ENCODE measurements at places on chromosomes 2 and 18.
A peak's percentile ranks its signal among the peaks of the same experiment; 100 is the strongest.

DNA sequence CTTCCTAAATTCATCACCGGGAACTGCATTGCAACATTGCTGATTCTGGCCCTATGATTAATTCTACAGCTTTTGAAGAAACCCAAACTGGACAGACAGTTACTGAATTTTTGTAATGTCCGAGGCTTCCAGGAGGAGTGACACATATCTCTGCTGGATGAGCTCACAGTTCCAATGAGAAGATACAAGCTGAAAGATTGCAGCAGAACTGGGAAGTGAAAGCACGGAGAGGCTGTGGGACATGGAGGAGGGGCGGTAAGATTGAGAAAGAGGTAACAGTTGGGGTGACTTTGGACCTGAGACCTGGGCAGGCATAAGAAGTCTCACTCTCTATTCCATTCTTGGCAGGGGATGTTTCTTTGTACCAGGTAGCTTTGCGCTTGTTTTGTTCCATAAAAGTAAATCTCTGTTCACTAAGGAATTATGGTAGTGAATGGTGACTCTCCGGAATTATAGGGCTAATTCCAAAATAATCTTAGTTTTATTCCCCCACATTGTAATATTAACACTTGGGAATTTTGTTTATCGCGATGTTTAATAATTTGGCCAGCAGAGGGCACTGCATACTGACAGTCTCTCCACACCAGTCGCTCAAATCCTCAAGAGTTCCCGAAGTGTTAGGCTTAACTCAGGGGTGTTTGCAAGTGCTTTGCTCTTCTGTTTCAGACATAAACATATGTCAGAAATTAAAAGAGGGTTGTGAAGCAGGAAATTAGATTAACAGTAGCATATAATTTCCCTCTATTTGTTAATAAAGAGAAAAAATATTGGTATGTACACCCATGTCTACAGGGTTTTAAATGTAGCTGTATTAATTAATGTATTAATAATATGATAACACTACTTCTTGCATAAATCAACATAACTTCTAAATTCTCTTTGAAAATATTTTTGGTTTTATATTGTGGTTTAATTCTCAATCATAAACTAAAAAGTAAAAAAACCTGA is 201.4 kb downstream of the SOCS6 start:
- DNase-seq, result peak; percentile 7

- DNase-seq, result no peak
Observed at GRCh38 chr2:236986524-236987330, 99.0 kb upstream of the COPS8 start.

DNA sequence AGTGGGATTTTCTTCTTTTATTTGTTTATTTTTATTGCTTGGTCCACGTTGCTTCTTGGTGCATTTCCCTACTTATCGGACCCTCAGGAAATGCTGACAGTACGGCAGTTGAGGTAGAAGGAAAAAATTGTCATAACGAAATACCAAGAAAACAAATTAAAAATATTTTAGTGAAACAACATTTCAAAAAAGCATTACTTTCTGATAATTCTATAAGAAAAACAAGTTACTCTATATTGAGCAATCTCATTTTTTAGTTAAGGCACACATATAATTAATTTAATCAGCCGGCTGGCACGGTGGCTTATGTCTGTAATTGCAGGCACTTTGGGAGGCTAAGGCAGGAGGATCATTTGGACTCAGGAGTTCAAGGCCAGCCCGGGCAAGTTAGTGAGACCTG is 102.1 kb downstream of the SH3YL1 start:
- no peak for DNase-seq

GRCh38 chr2:20398956-20399567 is 47.8 kb upstream of the RHOB start:
- no peak for DNase-seq

DNA sequence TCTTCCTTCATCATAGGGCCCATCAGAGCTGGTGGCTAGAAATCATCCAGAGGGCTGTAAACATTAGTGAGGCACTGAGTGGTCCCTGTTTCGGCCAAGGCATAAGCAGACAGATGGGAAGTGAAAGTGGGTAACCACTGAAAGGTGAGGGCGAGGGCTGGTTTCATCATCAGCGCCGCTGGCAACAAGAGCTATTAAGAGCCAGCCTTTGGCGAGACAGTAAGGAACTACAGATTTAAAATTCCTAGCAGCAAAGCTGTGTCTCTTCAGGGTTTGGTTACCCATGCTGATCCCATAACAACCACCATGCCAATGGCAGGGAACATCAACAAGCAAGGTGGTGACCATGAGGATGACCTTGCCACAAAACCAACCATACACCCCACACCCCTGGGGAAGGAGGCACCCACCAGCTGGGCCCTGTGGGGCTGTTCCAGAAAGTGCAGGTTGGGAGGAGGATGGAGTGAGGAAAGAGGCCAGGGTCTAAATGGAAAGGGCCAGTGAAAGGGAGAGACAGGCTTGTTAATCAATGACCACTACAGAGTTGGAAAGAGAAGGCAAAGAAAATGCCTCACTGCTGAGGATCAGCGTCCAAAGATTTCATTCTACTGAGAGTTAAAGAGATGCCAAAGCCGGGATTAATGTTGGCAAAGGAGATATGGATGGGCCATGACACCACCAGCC is 9.0 kb upstream of the SLC20A1 start:
- DNase-seq, result no peak

DNA sequence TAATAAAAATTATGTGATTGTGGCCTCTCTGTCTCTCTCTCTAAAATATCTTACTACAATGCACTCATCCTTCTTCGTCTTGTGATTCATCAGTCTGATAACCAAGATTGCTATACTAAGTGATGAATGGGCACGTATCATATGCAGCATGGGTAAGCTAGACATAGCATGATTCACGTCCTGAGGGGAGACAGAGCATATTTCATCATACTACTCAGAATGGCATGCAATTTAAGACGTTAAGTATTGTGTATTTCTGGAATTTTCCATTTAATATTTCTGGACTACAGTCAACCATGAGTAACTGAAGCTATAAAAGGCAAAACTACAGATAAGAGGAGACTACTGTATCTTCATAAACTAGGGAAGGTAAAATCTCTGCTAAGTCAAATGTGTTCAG is 97.0 kb upstream of the CD226 start:
- no peak for DNase-seq

GRCh38 chr18:54378057-54378456 is 20.4 kb downstream of the C18orf54 start:
- DNase-seq, result no peak

GRCh38 chr2:65264821-65265670 is 37.4 kb downstream of the ACTR2 start:
- peak; percentile 49 for DNase-seq

DNA sequence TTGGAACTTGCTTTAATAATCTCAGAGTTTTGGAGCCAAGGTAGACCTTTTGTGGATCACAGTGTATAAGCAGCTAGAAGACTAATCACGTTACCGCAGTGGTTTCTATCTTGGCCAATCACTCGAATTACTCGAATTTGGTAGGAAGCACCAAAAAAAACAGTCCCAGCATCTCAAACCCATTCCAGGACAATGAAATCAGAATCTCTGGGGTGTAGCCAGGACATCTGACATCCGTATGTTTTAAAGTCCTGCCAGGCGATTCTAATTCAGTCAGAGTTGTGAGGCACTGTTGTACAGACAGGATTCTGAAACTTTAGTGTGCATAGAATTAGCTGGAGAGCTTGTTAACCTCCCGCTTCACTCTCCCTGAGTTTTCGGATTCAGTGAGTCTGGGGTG is 30.8 kb downstream of the GRHL1 start:
- no peak for DNase-seq

- DNase-seq, result no peak
Observed at GRCh38 chr18:77144451-77145118, 12.0 kb upstream of the MBP start.

GRCh38 chr2:179963626-179964025 is 43.5 kb downstream of the CWC22 start:
- no peak for DNase-seq

DNA sequence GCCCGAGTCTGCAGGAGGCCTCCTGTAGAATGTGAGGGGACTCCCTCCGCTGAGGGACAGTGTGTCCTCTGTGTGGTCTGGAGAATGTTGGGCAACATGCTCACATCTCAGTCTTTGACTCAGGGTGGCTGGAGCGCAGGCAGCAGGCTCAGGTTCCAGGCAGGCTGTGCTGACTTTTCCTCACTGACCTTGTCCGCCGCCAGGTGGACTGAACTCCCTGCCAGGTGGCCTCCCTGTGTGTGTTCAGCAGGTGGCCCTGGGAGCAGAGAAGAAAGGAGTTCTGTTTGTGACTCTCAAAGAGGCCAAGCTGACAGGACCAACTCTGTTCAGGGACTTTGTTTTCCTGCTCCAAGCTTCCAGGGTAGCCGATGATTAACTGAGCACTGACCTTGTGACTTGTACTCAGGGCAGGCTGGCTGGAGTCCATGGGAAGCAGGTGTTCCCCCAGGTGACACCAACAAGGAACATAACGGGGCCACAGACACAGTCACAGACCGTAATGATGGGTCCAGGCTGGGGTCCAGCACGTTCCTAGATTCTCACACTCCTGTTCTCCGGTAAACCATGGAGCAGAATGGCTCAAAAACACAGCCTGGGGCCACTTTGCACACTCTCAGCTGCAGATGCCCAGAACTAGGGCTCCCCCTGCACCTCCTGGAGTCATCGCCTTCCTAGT is 439.8 kb downstream of the RNF144A start:
- no peak for DNase-seq

GRCh38 chr18:74378179-74378682 is 62.6 kb downstream of the C18orf63 start:
- DNase-seq, result no peak

GRCh38 chr2:12619975-12620374 is 96.8 kb upstream of the TRIB2 start:
- DNase-seq, result no peak

DNA sequence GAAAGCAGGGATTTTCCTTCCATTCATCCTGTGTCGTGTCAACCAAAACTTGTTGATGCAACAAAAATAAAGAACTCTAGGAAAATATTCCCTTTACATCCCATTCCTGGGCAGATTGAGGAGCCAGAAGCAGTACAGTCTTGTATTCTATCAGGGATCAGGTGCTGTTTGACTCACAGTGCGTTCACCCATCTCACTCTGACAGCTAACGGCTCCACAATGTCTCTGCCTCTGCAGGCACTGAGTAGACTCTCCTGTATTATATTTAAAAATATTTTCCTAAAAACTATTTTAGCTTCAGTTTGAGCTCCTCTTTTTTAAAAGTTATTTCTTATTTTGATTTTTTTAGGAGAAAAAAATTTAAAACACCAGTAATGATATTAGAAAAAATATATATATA is 600.6 kb upstream of the SALL3 start:
- DNase-seq, result no peak

DNA sequence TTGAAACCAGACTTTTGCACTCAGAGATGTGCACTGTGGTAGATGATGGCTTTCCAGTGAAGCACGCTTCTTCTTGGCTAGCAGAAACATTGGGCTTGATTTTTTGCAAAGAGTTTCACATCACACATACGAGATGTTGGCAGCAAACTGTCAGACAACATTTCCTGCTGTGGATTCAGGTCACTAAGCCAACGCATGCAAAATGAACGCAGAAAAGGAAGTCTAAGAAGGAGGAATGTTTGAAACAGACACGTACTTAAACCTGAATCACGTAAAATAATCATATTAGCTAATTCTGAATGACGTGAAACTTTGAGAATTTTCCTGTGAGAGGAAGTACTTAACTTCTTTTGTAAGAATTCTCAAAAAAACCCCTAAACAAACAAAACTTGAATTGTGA is 88.1 kb downstream of the EPB41L3 start:
- no peak for DNase-seq

- no peak for DNase-seq
Observed at GRCh38 chr2:239298116-239298804, 102.6 kb downstream of the HDAC4 start.

DNA sequence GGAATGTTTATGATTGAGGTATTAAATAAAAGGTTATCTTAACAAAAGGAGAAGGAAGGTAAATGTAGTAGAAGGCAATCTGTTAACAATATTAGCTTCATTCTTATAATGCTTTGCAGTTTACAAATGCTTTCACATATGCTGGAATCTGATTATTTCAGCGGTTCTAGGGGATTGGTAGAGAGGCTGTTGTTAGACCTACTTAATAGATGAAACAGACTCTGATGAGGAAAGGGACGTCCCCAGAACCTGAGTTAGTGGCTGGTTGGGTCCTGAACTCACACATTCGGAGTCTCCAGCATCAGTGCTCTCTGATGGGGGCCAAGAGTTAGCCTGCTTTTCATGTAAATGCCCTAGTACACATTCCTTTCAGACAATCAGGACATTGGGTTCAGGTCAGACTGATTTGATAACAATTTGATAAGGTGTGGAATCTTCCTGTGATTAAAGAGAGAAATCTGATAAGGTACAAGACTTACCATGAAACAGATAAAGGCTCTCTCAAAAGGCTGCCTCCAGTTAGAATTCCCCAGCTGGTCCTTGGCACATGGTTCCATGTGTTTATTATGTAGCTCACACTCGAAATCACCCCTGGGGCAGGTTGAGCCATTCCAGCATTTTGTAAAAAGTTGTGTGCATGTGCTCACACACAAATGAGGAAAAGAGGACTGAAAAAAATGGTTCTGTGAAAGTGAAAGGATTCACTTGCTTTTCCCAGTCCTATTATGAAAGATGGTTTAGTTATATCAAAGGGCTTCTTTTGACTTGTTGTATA is 103.1 kb downstream of the GPD2 start:
- no peak for DNase-seq

DNA sequence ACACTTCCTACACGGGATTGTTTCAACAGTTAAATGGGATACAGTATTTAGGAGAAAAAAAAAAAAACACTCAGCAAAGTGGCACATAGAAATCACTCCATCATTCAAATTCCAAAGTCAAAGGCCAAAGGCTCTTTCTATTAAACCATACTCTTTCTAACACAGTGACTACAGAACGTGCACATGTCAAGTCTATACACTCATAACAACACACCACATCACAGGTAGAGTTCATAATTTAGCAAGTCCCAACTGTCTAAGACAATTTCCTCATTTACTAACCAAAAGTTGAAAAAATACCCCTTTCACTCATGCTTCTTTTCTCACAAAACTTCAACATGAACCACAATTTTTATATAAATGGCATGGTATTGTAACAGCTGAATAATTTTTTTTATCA is 70.8 kb downstream of the MBOAT2 start:
- no peak for DNase-seq

DNA sequence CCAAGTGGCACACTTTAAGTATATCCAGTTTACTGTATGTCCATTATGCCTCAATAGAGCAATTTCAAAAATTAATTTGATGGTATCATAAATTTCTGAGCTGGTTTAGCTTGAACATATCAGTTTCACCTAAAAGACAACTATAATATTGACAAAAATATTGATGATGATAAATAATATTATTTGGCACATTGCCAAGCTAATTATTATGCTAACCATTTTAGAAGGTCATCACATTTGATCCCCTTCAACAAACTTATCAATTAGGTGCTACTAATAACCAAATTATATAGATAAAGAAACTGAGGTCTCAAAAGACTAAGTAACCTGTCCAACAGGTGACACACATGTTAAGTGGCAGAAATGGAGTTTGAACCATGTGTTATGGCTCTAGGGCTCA is 26.9 kb upstream of the UBE2E3 start:
- DNase-seq, result no peak

- no peak for DNase-seq
Observed at GRCh38 chr2:192161656-192162290, 33.0 kb downstream of the TMEFF2 start.
